ENCODE measurements at places on chromosomes 1 and 21. TPM values are rescaled to one million over a fixed set of nuclear protein-coding genes. Genes with fewer than 3 reads are reported as not detected.

FAF1 gene
- 45.1 TPM for total RNA-seq

GART gene
- total RNA-seq, result 49.5 TPM

ZZZ3 gene
- total RNA-seq, result 79.1 TPM

ZBED6 gene
- 14.2 TPM for total RNA-seq

COL9A2 gene
- 1.5 TPM for total RNA-seq

Measured in smooth muscle cell of the pulmonary artery (primary cell).